ENCODE measurements at places on chromosomes 12 and 14.
A peak's percentile ranks its signal among the peaks of the same experiment; 100 is the strongest.

DNA sequence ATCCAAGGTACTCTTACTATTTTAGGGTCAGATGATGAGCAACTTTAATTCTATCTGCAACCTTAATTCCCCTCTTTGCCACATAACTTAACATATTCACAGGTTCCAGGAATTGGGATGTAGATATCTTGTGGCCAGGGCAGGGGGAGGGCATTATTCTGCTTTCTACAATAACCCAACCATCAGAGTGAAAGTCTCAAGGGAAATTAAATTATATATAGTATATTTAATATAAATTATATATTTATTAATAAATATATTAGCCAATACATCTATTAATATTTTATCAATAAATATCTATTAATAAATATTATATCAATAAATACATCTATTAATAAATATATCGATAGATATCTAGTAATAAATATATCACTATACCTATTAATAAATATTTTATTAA lies 11.7 kb upstream of the RAB21 start:
- no peak for DNase-seq

GRCh38 chr12:80877721-80878265 lies 59.9 kb downstream of the LIN7A start:
- DNase-seq, result peak; percentile 36

DNA sequence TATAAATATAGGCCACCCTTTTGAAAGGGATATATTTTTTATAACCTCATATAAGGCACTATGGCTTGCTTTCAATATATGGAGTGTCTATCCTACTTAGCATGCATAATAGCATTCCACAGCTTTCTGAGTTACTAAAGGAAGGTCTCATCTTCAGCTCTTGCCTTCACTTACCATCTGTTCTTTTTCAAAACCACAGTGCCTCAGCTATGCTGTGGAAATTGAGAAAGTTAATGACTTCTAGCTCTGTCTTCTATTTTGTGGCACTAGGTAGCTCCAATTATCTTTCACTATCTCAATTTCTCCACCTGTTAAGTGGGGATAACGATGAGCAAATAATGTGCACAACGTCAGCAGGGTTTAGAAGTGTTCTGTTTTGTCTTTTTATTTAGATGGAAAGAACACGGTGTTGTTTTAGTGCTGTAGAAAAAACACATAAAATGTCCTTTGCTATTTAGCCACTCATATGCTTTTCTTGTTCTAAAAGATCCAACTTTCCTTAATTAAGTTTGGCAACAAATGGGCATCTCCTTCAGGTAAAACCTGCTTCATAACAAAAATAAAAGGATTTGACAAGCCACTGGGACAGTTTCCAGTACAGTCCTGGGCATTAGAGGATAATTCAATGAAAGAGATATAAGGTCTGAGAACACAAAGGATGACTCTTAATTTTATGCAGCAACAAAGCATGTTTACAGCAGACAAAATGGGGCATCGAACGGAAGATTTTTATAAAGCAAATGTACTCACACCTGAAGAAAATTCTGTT lies 462.0 kb upstream of the SYT1 start:
- no peak for DNase-seq

GRCh38 chr12:70110085-70110484 lies 133.1 kb upstream of the CNOT2 start:
- no peak for DNase-seq

DNA sequence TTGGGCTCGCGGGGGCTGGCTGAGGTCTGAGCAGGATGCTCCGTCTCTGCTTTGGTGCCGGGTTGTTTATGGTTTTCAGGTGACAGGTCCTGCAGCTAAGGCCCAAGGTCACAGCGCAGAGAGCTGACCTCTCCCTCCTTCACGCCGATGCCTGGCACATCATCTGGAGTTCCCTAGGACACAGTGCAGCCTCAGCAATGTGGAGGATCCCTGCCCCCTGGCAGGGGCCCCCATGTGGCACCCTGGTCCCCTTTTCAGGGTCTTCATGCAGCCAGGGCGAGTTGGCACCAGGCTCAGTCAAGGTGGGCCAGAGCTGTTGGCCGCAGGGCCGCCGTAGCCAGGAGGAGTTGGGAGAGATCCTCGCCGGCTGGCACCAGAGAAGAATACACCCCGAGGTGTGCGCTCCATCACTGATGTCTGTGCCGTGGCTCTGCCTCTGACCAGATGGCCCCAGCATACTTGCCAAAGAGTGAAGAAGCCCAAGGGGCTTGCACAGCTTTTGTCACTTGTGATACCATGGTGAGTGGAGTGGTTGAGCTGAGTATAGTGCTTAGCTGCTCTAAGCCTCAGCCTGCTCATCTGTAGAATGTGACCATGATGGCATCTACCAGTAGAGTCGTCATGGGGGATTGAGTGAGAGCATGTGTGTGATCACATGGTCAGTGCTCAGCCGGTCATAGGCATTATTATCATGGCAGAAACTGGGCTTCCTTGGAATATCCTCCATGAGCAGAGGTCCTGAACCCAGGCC lies 11.0 kb downstream of the TPCN1 start:
- no peak for DNase-seq

DNA sequence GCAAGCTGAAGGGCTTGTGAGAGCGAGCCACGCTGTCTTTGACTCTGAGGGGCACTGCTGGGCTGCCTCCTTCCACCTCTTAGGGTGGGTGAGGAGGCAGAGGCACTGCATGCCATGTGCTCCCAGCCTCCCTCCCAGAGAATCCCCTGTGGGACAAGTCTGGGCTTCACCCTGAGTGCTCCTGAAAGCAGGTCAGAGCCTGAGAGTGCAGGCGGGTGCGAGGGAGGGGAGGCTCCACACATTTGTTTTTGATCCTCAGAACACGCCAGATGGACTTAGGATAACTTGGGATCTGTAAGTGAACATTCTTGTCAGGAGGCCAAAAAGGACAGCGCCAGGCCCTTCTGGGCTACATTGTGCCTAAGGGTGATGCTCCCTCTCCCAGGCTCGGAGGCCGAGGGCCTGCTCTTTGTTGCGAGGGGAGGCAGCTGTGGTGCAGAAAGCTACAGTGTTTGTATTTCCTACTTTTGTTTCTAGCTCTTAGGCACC lies 155.4 kb downstream of the TMX1 start:
- no peak for DNase-seq

DNA sequence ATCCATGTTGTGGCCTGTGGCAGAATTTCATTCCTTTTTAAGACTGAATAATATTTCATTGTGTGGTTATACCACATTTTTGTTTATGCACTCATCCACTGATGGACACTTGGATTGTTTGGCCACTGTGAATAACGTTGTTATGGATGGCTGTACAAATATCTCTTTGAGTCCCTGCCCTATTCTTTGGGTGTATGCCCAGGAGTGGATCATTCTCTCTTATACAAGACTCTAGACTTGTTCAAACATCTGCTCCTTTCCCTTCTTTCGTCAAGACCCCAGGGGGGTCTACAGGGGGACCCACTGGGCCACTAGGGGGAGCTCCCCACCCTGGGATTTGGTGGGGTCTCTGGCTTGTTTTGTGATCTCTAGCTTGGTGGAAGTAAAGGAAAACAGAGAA lies 77.4 kb downstream of the FBXL14 start:
- DNase-seq, result no peak

GRCh38 chr12:7705846-7706245 lies 5.4 kb upstream of the DPPA3 start:
- DNase-seq, result no peak

GRCh38 chr12:108282676-108283075 lies 56.4 kb downstream of the CMKLR1 start:
- DNase-seq, result no peak

DNA sequence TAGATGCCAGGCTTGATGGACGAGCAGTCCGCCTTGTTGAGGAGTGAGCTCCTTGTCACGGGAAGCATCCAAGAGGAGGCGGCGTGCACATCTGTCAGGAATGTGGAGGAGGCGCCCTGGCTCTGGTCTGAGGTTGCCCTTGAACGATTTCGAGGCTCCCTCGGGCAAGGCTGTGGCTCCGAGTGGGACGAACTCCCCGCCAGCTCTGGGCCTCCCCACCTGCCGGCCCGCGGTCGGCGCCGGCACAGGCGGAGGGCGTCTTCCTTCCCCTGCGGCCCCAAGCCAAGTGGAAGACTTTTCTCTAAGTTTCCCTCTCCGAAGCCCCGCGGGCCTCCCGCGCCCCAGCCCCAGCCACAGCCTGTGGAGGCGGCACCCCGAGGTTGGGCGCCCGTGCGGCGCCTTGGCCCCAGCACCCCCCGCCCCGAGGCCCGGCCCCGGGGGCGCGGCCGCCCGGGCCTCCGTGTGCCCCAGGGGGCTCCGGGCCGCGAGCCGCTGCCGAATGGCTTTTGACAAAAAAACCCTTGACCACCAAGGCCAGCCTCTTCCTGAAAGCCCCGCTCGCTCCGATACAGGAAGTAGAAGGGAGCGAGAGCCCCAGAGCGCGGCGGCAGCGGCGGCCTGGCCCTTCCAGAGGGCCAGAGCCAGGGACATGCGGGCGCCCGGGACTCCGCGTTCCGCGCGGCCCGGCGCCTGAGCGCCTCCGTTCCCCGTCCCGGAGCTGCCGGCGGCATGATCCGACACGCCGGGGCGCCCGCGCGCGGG lies at the start of gene RIN3:
TSS of gene RIN3 (plus strand) at position 578 of the 762 bp plus-strand sequence. CDS start at position 730, 152 bp downstream.
- DNase-seq, result no peak

DNA sequence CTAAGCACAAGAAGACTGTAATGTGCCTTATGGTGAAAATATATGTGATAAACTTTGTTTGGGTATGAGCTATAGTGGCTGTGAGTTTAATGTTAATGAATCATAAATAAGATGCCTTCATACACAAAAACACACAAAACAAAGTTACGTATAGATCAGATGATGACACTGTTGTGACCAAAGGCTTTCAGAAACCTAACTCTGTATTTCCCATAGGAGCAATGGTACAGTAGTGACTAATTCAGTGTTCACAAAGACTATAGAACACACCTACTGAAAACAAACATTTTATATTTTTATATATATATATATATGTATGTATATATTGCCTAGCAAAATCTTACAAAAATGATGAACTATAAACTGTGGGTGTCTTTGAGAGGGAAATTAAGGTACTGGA lies 393.8 kb upstream of the DCN start:
- DNase-seq, result no peak

DNA sequence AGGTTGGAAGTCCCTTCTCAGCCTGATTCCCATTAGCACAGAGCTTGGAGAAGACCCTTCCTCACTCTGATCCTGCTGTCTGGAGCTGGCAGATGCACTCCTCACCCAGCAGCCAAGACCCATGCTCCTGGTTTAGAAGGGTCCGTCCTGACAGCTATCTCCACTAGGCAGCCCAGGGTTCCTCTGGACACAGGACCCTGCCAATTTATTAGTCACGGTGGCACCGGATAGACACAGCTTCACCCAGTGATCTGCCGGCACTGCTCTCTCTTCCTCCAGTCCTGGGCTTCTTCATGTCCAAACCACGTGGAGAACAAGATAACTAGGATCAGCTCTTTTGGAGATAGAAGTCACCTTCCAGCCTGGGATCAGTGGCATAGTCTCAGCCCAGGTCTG lies 26.2 kb upstream of the TCL1B start:
- DNase-seq, result no peak

DNA sequence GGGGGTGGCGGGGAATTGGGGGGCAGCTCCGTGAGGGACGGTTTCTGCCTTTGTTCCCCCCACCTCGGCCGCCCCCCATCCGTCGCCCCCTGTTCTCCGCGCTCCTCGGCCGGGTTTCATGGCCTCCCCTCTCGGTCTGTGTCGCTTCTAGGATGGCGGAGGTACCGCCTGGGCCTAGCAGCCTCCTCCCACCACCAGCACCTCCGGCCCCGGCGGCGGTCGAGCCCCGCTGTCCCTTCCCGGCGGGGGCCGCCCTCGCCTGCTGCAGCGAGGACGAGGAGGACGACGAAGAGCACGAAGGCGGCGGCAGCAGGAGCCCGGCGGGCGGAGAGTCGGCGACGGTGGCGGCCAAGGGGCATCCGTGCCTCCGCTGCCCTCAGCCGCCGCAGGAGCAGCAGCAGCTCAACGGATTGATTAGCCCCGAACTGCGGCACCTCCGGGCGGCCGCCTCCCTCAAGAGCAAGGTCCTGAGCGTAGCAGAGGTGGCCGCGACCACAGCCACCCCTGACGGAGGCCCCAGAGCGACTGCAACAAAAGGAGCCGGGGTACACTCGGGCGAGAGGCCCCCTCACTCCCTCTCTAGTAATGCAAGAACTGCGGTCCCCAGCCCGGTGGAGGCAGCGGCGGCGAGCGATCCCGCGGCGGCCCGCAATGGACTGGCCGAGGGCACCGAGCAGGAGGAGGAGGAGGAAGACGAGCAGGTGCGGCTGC lies 575 bp downstream of the NAA30 start:
- no peak for DNase-seq

DNA sequence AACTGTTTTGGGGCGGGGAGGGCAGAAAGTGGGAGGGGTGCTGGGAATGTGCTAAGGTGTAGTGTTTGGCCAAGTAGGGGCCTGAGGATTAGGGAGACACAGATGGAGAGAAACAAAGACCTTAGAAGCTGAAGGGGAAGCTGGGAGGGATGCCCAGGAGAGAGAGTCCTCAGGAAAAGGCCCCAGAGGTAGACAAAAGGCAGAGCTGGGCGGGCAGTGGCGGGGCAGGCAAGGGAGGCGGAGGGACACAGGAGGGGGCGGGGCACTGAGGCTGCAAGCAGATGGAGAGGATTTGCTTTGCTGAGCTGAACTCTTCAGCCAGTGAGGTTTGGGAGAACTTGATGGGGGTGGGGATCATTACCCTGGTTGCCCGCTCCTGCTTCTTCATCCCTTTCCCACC lies 2.8 kb downstream of the PTMS start:
- peak; percentile 17 for DNase-seq

GRCh38 chr14:88775532-88775931 lies 17.2 kb downstream of the EML5 start:
- no peak for DNase-seq

DNA sequence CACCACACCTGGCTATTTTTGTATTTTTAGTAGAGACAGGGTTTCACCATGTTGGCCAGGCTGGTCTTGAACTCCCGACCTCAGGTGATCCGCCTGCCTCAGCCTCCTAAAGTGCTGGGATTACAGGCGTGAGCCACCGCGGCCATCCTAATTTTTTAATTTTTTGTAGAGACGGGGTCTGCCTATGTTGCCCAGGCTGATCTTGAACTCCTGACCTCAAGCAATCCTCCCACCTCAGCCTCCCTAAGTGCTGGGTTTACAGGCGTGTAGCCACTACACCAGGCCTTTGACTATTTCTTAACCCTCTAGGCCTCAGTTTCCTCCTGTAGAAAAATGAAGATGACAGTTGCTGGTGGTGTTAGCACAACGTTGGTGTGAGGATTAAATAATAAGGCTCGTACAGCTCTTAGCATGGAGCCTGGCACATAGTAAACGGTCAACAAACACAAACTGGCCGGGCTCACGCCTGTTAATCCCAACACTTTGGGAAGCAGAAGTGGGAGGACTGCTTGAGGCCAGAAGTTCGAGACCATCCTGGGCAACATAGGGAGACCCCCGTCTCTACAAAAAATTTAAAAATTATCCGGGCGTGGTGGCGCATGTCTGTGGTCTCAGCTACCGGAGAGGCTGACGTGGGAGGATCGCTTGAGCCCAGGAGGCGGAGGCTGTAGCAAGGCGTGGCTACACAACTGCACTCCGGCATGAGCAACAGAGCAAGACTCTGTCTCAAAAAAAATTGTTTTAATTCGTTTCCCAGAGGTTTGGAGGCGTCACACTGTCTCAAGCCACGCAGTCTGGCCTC lies 979 bp downstream of the DDX54 start:
- DNase-seq, result no peak

- no peak for DNase-seq
Observed at GRCh38 chr12:54228471-54228870, 39.7 kb upstream of the SMUG1 start.

GRCh38 chr12:46462641-46463355 lies 90.2 kb upstream of the SLC38A2 start:
- DNase-seq, result no peak

GRCh38 chr12:102946042-102946441 lies 11.4 kb upstream of the ASCL1 start:
- no peak for DNase-seq
